Activated CD8-positive, alpha-beta T cell treated with anti-CD3 and anti-CD28 coated beads, Interleukin-2, amount 10 ng/mL, durations not matched to agents 7 days and 5 days (primary cell): ENCODE measurements at places on chromosomes 7 and 10. TPM values are rescaled to one million over a fixed set of nuclear protein-coding genes. Genes with fewer than 3 reads are reported as not detected.

DNA sequence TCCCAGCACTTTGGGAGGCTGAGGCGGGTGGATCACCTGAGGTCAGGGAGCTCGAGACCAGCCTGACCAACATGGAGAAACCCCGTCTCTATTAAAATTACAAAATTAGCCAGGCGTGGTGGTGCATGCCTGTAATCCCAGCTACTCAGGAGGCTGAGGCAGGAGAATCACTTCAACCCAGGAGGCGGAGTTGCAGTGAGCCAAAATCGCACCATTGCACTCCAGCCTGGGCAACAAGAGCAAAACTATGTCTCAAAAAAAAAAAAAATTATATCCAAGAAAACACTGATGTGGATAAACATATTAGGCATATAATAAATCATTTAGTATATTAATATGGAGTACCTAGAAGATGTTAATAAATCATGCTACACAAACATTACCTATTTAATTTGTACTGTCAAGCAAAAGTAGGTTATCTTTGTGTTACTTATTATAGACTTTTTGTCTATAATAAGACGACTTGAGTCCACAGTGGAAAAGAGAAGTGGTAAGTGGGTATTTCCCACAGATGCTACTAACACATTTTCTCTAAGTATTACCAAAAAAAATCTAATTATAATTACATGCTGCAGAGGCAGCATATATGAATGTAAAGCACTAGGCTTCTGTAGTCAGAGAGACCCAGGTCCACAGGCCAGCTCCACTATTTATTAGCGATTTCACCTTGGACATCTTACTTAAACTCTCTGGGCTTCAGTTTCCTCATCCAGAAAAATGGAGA is 34.5 kb downstream of the DNMBP start:
- H3K4me1 ChIP-seq: no peaks in the 10 kb centered on the region

Gene TCAF1
- 14.1 TPM for total RNA-seq

- H3K27me3 ChIP-seq: no peaks in the 10 kb centered on the region
- H3K4me1 ChIP-seq: peaks cover 30% of the 10 kb centered on the region
- H3K36me3 ChIP-seq: peaks cover 17% of the 10 kb centered on the region
- peak overlapping the region; percentile 100 for H3K27ac ChIP-seq
- peak overlapping the region; percentile 90 for H3K4me3 ChIP-seq
- DNase-seq: peak; percentile 54
These were observed 722 bp downstream of the UPF2 start for GRCh38 chr10:12041766-12042408.

DNA sequence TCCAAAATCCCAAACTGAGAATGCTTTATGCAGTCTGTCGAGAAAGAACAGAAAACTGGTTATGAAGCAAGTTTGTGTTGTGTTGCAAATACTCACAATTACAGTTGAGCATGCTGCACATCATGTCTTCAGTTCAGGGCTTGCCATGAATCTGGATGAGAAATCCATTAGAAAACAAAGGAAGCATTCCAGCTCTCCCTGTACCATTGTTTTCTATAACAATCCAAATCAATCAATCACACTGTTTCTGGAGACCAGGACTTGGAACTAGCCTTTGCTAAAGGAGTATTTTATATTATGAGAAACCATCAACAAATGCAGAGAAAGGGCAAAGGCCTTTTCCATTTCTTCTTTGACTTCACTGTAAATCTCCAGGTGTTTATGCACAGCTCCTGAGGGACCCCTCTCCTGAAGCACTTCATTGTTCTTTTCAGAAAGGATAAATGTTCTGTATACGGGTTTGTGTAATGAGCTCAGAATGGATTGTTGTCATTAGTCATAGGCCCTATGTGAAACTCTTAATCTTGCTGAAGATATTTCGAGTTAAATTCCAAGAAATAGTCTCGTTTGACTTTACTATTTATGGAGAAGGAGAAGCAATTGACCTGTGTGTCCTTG is 364.7 kb upstream of the POM121L12 start:
- no peaks in the 10 kb centered on the region for H3K27me3 ChIP-seq
- no peak overlapping the region for H3K4me3 ChIP-seq
- H3K27ac ChIP-seq: no peak overlapping the region
- no peak for DNase-seq
- no peaks in the 10 kb centered on the region for H3K4me1 ChIP-seq

DNA sequence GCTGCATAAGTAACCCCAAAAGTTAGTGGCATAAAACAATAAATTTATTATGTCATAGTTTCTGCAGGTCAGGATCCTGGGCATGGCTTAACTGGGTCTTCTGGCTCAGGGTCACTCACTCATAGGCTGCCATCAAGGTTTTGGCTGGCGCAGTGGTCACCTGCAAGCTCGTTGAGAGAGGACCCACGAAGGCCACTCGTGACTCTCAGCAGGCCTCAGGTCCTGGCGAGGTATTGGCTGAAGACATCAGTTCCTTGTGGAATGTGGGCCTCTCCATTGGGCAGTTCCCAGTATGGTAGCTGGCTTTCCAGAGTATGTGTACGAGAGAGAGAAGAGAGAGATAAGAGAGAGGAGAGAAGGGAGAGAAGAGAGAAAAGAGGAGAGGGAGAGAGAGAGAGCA is 138.3 kb upstream of the KLF14 start:
- no peak overlapping the region for H3K27ac ChIP-seq
- peaks cover 61% of the 10 kb centered on the region for H3K36me3 ChIP-seq
- H3K4me3 ChIP-seq: no peak overlapping the region
- H3K27me3 ChIP-seq: no peaks in the 10 kb centered on the region
- no peak for DNase-seq

GRCh38 chr10:100827819-100828737 is 82.7 kb downstream of the PAX2 start:
- H3K27me3 ChIP-seq: peaks cover 82% of the 10 kb centered on the region
- H3K27ac ChIP-seq: no peak overlapping the region
